ENCODE measurements at places on chromosomes 1 and 21. TPM values are rescaled to one million over a fixed set of nuclear protein-coding genes. Genes with fewer than 3 reads are reported as not detected.

DNA sequence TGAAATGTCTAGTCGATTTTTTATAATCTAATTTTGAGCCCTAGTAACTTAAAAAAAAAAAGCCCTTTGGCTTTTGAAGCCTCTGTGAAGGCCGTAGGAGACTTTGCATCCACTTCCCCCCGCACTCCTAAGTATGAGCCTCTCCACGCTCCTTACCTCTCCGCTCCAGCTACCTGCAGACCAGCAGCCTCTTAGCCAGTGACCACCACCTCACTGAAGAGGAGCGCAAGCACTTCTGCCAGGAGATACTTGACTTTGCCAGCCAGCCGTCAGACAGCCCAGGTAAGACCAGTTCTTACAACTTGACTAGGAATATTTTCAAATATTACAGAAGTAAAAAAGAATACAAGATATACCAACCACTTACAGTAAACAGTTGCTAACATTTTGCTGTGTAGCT is 27.4 kb upstream of the PWP2 start:
- H3K27me3 ChIP-seq = no peaks in the 10 kb centered on the region
- no peak for DNase-seq
- peaks cover 82% of the 10 kb centered on the region for H3K36me3 ChIP-seq
- no peak overlapping the region for H3K4me3 ChIP-seq
- H3K4me1 ChIP-seq = peaks cover 22% of the 10 kb centered on the region
- H3K27ac ChIP-seq = no peak overlapping the region

The ITLN1 gene
- total RNA-seq = not detected

GRCh38 chr1:150887018-150887417 is at the start of gene CTXND2:
Gene CTXND2, plus strand, starts transcription at chr1:150887136. Its CDS starts 25,179 bp downstream, at chr1:150912315.
- no peaks in the 10 kb centered on the region for H3K4me1 ChIP-seq
- no peaks in the 10 kb centered on the region for H3K36me3 ChIP-seq
- no peak within 1 kb of the TSS for H3K4me3 ChIP-seq
- H3K27me3 ChIP-seq = peaks cover 7% of the 10 kb centered on the region

GRCh38 chr1:58577654-58578030 is 590 bp upstream of the TACSTD2 start:
- H3K36me3 ChIP-seq = no peaks in the 10 kb centered on the region
- H3K4me3 ChIP-seq = no peak overlapping the region

GRCh38 chr1:7410156-7410555 is 360.9 kb upstream of the VAMP3 start:
- H3K4me1 ChIP-seq = no peaks in the 10 kb centered on the region
- no peak overlapping the region for H3K4me3 ChIP-seq
- no peaks in the 10 kb centered on the region for H3K36me3 ChIP-seq
- no peak for DNase-seq

GRCh38 chr1:21888500-21888899 is 48.6 kb downstream of the HSPG2 start:
- DNase-seq = peak; percentile 47
- H3K27me3 ChIP-seq = no peaks in the 10 kb centered on the region

GRCh38 chr1:156388174-156389137 is 19.4 kb downstream of the RHBG start:
- H3K36me3 ChIP-seq = no peaks in the 10 kb centered on the region
- H3K27ac ChIP-seq = no peak overlapping the region
- H3K27me3 ChIP-seq = peaks cover 35% of the 10 kb centered on the region

The CD160 gene
- total RNA-seq = 0.18 TPM

- no peak overlapping the region for H3K27ac ChIP-seq
- DNase-seq = no peak
- H3K4me3 ChIP-seq = no peak overlapping the region
- no peaks in the 10 kb centered on the region for H3K4me1 ChIP-seq
Observed at GRCh38 chr1:60386249-60386648, 312.7 kb upstream of the C1orf87 start.

- peaks cover 3% of the 10 kb centered on the region for H3K27me3 ChIP-seq
- H3K27ac ChIP-seq = no peak overlapping the region
- no peak overlapping the region for H3K4me3 ChIP-seq
Observed at GRCh38 chr1:23613191-23614031, 54.1 kb upstream of the ID3 start.

The GTF2B gene
- total RNA-seq = 57.9 TPM

DNA sequence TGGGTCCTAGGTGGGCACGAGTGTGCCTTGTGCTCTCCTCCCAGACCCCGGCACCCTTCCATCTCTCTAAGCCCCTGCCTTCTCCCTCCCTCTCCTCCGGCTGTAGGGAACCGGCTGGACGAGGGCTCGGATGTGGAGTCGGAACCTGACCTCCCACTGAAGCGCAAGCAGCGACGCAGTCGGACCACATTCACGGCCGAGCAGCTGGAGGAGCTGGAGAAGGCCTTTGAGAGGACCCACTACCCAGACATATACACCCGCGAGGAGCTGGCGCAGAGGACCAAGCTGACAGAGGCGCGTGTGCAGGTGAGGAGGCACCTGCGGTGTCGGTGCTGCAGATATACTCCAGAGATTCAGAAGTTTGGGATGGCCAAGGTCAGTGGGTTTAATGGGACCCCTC is 61.0 kb downstream of the PAX7 start:
- H3K27ac ChIP-seq = no peak overlapping the region
- no peaks in the 10 kb centered on the region for H3K36me3 ChIP-seq
- no peaks in the 10 kb centered on the region for H3K4me1 ChIP-seq

- H3K4me1 ChIP-seq = peaks cover 9% of the 10 kb centered on the region
- H3K4me3 ChIP-seq = no peak overlapping the region
- peaks cover 85% of the 10 kb centered on the region for H3K36me3 ChIP-seq
- DNase-seq = no peak
- no peak overlapping the region for H3K27ac ChIP-seq
Observed at GRCh38 chr1:6223617-6224016, 12.1 kb downstream of the ICMT start.

The RNF186 gene
- total RNA-seq = not detected

DNA sequence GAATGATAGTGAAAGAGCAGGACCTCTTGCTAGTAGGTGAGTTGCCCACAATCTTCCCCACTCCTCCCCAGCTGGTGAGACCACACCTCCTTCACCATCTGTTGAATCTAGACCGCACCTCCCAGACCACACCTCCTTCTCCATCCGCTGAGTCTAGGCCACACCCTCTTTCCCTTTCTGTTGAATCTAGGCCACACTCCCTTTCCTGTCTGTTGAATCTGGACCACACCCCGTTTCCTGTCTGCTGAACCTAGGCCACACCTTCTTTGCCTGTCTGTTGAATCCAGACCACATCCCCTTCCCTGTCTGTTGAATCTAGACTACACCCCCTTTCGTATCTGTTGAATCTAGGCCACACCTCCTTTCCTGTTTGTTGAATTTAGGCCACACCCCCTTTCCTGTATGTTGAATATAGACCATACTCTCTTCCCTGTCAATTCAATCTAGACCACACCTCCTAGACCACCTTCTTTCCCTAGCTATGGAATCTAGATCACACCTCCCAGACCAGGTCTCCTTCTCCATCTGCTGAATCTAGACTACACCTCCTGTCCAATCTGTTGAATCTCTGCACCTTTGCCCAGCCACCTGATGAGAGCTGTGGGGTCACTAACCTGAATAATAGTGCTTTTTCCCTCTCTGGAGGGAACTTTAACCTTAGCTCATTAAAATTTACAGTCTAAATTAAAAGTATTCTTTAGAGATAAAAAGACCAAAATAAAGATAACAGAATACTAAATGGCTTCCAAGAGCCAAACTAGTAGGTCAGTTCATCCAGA is 116.3 kb downstream of the DAB1 start:
- no peaks in the 10 kb centered on the region for H3K36me3 ChIP-seq
- H3K27me3 ChIP-seq = 0 out of 2 replicates have a peak, but pooled peaks cover 4% of the 10 kb centered on the region
- H3K27ac ChIP-seq = no peak overlapping the region
- no peak overlapping the region for H3K4me3 ChIP-seq
- DNase-seq = no peak
- H3K4me1 ChIP-seq = no peaks in the 10 kb centered on the region

DNA sequence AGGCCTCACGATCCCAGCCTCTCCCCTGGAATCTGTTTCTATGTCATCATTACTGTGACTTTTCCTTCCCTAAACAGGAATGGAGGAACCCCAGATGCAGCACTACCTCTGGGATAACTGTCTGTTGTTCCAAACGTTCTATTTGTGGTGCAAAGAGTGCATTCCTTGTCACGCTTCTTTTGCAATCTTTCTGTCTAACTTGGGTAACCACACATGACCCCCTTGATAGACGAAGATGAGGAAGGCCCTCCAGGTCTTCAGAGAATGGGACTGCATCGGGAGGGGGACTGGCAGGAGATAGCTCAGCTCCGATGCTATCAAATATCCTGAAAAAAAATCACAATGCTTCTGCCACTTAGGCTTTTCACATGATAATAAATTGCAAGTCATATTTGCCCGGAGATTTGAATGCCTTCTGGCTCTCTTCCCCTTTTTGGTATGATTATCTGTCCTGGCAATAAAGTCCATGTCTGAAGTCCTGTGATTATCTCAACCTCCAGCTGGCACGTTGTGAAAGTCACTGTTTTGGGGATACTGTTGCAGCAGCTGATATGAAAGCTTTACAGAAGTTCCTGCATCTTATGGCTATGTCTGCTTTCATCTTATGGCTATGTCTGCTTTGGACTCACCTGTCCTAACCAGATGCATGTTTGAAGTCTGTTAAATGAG is 148.7 kb upstream of the LMO4 start:
- H3K4me3 ChIP-seq = no peak overlapping the region
- no peak overlapping the region for H3K27ac ChIP-seq
- no peak for DNase-seq
- no peaks in the 10 kb centered on the region for H3K27me3 ChIP-seq
- H3K36me3 ChIP-seq = no peaks in the 10 kb centered on the region

DNA sequence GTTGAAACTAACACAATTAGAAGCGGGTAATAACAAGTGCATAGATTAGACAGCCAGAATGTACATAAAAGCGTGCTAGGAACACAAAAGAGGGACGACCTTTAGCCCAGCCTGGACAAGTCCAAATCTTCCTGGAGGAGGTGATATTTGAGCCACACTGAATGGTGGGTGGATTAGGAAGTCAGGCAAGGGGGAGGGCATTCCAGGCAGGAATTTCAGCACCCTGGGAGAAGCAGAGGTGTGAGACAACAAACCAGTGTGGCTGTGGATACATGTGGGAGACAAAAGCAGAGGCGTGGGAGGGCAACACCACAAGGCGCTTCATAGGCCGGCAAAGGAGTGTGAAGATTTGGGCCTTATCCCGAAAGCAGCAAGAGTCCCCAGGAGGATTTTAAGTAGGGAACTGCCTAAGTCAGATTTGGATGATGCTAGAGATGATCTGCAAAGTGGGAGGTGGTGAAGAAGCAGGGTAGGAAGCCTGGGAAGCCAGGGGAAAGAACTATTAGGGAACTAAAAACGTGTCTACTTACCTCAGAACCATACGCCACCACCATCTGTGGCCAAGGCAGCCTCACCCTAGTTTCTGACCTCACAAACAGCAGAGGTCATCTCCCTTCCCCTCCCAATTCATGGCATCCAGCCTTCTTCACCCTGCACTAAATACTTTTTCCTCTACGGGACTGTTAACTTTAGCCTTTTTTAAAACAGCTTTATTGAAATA is 81.8 kb downstream of the GLUL start:
- 0 out of 2 replicates have a peak, but pooled peaks cover 3% of the 10 kb centered on the region for H3K27me3 ChIP-seq
- H3K4me3 ChIP-seq = no peak overlapping the region
- no peaks in the 10 kb centered on the region for H3K4me1 ChIP-seq
- no peak overlapping the region for H3K27ac ChIP-seq

GRCh38 chr1:185816460-185816859 is 82.3 kb downstream of the HMCN1 start:
- H3K27me3 ChIP-seq = no peaks in the 10 kb centered on the region
- no peak overlapping the region for H3K27ac ChIP-seq
- H3K4me3 ChIP-seq = no peak overlapping the region
- H3K36me3 ChIP-seq = no peaks in the 10 kb centered on the region
- DNase-seq = no peak

DNA sequence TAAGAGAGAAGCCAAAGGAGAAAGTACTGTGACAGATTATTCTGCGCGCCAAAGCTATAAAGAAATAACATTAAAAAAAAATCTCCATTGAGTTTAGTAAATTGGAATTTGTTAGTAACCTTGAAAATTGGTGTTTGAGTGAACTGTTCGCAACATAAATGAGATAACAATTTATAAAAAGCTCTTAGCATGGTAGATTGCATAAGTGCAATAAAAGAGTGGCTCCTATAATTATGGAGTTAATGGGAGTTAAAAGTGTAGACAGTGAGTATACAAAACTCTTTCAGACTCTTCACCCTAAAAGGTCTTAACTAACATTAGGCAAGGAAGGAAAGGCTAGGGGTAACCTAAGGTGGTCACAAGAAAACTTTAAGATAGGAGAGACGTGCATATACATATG is 50.6 kb downstream of the RPRD2 start:
- no peaks in the 10 kb centered on the region for H3K27me3 ChIP-seq
- H3K27ac ChIP-seq = no peak overlapping the region
- no peak for DNase-seq
- H3K4me3 ChIP-seq = no peak overlapping the region

DNA sequence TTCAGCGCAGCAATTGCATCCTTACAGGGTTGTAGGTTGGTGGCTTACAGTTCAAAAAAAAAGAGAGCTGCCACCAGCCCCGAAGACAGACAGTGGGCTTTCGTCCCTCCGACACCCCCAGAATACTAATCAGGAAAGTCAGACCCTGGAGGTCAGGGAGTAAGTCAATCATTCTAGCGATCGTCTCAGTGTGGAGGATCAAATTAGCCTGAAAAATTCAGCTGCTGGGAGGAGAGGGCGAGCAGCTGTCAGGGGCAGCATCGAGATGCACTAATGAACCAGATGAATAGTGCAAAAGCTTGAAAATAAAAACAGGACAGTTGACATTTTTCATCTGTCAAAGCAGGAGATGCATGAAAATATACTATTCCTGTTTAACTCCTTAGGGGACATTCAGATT is 138.4 kb downstream of the NEK7 start:
- H3K4me3 ChIP-seq = no peak overlapping the region
- no peak overlapping the region for H3K27ac ChIP-seq
- DNase-seq = no peak
- no peaks in the 10 kb centered on the region for H3K27me3 ChIP-seq

DNA sequence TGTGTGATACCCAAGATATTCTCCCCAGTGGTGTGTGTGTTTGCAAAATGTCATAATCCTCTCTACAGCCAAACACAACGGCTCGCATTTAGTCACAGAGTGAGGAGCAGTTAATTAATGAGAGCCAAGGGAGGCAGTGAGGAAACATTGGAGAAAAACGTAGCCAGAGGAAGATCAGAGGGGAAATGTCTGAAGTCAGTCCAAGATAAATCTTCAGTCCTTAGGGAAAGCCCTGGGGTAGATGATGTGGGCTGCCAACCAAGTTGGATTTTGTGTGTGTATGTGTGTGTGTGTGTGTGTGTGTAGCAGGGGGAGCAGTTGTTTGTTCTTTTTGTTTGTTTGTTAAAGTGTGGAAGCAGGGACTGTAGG is 201.0 kb upstream of the PTBP2 start:
- no peaks in the 10 kb centered on the region for H3K36me3 ChIP-seq
- H3K4me1 ChIP-seq = peaks cover 8% of the 10 kb centered on the region
- no peaks in the 10 kb centered on the region for H3K27me3 ChIP-seq
- H3K27ac ChIP-seq = no peak overlapping the region
- DNase-seq = no peak

- peaks cover 85% of the 10 kb centered on the region for H3K36me3 ChIP-seq
- peaks cover 3% of the 10 kb centered on the region for H3K4me1 ChIP-seq
- DNase-seq = no peak
- no peak overlapping the region for H3K4me3 ChIP-seq
- H3K27me3 ChIP-seq = no peaks in the 10 kb centered on the region
Observed at GRCh38 chr1:28761189-28761588, 24.4 kb downstream of the YTHDF2 start.

GRCh38 chr1:33898406-33898805 is 34.5 kb downstream of the HMGB4 start:
- H3K27me3 ChIP-seq = no peaks in the 10 kb centered on the region
- H3K4me1 ChIP-seq = no peaks in the 10 kb centered on the region
- H3K4me3 ChIP-seq = no peak overlapping the region
- H3K36me3 ChIP-seq = no peaks in the 10 kb centered on the region
- no peak for DNase-seq

The HENMT1 gene
- total RNA-seq = 0.58 TPM
